ENCODE measurements at places on chromosomes 16 and 17. TPM values are rescaled to one million over a fixed set of nuclear protein-coding genes. Genes with fewer than 3 reads are reported as not detected.

Gene DCAF7
- 113 TPM for total RNA-seq

Gene SPATA32
- 0.65 TPM for total RNA-seq

Gene RAD51C
- total RNA-seq, result 45.7 TPM

Gene HYDIN
- total RNA-seq, result not detected

Gene SLC39A11
- 18.8 TPM for total RNA-seq

GRCh38 chr17:48483004-48483403, 47.8 kb downstream of the HOXB1 start:
- no peak for DNase-seq

GRCh38 chr17:1440921-1441320, 15.1 kb downstream of the CRK start:
- DNase-seq, result no peak

DNA sequence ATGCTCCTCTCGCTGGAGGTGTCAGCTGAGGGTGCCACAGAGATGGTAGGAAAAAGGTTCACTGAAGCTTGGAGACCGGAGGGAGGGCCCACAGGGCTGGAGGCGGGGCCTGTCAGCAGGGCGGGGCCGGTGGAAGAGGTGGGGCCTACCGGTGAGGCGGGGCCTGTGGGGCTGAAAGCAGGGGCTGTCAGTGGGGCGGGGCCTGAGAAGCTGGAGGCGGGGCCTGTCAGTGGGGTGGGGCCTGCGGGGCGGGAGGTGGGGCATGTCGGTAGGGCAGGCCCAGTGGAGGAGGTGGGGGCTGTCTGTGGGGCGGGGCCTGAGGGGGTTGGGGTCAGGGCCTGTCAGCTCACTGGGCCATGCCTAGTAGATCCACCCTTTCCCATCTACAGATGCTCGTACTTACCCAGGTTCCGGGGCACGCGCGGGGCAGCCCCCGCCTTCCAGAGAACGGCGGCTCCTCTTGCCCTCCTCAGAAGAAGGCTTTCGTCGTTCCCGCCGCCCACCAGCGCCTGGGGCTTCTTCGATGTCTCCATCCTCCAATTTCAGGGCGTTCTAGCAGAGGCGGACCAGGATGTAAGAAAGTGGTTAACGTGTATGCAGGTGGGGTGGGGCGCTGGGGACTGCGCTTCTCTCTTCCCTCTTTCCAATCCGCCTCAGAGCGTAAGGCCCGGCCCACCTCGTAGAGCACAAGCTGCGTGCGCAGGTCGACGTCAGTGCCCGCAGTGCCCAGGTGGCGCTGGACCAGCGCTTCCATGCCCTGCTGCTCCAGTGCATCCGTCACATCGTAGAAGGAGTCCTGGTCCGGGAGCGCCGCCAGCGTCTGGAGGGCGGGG, 9.8 kb downstream of the TMEM208 start:
- DNase-seq, result peak; percentile 83

GRCh38 chr17:79562931-79563210, 48.0 kb downstream of the RBFOX3 start:
- no peak for DNase-seq

GRCh38 chr17:41972571-41973407, 6.2 kb downstream of the CNP start:
- DNase-seq, result no peak

DNA sequence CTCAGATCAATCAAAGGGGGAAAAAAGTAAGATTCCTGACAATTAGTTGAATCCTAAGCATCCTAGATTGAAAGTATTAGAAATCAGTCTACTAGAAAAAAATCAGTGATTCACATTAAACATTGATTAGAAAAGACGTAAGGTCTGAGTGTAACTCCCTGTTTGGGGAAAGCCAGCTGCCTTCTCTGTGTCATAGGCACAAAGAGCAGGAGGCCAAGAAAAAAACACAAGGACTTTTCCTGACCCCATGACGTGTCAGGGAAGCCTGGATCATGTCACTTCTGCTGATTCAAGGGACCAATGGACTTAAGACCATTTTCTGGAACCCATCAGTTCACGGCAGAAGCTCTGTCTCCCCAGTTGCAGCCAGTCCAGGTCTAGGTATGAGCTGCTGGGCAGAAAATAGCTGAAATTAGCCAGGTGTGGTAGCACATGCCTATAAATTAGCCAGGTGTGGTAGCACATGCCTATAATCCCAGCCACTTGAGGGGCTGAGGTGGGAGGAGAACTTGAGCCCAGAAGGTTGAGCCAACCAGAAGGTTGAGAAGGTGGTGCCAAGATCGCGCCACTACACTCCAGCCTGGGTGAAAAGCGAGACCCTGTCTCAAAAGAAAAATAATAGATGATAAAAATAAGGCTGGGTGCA, 35.9 kb downstream of the RANBP10 start:
- no peak for DNase-seq

DNA sequence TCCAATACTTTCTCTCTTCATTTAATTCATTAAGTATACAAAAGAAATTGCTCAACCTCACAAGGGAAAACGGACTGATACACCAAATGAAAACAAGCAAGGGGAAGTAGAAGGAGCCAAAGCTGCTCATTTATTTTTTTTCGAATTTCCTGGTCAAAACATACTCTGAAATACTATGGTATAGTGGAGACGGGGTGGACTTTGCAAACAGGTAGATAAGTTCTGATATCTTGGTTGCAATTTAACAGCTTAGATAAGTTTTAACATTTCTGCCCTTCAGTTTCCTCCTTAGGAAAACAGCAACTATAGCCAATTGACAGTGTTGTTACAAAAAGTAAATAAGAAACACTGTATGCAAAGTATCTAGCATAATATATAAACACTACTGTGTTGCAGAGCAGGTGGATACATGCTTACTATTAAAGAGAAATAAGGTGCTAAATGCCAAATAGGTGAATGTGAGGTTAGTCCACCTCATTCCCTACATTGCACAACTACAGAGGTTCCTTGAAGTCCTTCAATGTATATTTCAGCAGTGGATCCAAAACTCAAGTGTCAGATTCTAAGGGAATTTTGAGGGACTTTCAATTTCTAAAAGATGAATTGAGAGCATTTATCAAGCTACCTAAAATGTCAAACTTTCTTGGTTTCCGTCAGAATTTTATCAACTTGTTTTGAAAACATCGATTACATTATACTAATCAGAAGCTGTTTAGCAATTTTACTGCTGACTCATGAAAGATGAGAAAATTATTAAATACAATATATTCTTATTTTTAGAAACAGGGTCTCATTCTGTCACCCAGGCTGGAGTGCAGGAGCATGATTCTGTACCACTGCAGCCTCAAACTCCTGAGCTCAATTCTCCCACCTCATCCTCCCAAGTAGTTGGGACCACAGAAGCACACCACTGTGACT, 11.0 kb downstream of the CCDC47 start:
- DNase-seq, result no peak

DNA sequence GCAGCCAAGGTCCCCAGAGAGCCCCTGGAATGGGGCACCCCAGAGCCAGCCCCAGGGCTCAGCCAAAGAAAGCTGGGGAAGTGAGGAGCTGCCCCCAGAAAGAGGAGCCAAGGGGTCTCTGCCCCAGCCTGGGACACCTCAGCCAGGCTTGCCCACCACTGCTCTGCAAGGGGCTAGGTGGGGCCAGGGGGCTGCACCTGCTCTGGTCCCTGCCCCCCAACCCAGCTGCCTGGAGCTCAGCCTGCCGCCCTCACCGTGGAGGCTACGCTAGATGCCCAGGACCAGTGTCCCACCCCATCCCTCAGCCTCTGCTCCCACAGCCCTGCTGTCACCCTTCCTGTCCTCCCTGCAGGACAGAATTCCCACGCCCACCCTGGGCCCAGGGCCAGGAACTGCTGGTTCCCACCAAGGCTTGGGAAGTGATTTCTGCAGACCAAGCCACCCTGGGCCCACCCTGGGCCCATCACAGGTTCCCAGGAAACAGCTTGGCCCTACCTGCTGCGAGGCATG, 28.1 kb upstream of the KRT17 start:
- no peak for DNase-seq

- no peak for DNase-seq
These were observed 6.9 kb downstream of the SLC12A4 start for GRCh38 chr16:67961551-67961957.

DNA sequence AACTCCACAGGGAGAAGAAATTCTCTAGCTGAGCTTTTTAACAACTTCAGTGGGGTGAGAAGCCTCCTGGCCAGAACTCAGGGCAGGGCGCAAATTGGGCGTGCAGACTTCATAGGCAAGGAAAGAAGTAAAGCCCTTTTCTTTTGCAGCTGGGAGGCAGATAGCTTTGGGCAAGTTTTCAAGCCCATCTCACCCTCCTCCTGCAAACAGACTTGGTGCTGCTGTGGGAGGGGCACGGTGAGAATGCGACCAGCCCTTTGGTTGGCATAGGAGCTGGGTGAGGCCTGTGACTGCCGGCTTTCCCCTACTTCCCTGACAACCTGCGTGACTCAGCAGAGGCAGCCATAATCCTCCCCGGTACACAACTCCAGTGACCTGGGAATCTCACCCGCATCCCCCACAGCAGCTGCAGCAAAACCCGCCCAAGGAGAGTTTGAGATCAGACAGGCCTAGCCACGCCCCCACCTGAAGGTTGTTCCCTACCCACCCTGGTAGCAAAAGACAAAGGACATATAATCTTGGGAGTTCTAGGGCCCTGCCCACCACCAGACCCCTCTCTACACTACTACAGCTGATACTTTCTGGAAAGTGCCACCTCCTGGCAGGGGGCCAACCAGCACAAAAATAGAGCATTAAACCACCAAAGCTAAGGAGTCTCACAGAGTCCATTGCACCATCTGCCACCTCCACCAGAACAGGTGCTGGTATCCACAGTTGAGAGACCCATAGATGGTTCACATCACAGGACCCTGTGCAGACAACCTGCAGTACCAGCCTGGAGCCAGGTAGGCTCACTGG, 195.5 kb upstream of the CCL2 start:
- DNase-seq, result no peak

DNA sequence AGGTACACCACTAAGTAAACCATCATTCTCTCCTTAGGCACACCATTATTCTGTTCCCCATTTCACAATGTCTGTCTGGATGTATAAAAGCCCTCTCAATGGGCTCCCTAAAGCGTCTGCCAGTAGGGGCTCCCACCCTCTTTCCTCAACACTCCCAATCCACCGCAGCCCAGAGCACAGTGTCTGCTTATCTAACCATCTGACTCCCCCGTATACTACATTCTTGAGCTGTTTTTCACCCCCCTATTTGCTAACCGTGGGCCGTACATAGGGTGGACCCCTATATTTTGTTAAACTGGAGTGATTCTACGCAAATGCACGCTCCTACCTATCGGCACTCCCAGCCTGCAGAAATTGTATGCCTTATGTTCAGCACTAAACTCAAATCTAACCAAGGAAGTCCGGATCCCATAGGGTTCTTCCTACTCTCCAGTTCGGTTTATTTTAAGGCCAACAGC, 685 bp upstream of the PSMD3 start:
- no peak for DNase-seq

GRCh38 chr17:37458805-37459204, 30.9 kb upstream of the DUSP14 start:
- no peak for DNase-seq

GRCh38 chr17:36901506-36901905, 35.8 kb upstream of the LHX1 start:
- DNase-seq, result no peak

DNA sequence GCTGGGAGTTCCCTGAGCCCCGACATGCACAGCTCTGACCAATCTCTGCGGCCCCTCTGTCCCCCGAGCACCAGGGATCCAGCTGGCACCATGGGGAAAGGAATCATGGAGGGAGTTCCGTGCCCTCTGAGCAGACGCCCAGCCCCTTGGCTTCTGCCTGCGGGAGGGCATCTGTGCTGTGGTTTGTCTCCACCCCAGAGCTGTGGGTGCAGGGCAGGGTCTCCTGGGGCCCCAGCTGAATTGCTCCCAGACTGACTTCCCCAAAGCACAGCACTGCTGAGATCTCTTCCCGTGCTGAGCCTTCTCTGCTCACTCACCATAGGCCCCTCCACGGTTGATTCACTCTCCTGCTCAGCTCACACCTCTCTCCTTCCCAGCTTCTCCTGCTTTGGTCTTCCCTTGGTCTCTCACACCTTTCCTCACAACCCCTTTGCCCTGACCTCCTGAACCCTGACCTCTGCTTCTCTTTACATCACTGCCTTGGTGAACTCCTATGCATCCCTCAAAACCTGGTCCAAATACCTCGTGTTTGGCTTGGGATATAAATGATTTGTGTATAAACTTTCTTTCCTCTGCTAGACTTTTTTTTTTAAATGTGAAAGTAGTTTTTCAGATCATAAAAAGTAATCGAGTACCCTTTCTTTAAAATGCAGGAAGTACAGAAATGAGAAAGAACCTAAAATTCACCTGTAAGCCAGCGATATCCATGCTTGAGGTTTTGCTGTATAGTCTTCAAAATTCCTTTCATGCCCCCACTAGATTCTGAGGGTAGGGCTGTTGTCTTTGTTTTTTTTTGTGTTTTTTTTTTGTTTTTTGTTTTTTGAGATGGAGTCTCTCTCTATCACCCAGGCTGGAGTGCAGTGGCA, 265.3 kb downstream of the SEC14L1 start:
- no peak for DNase-seq

DNA sequence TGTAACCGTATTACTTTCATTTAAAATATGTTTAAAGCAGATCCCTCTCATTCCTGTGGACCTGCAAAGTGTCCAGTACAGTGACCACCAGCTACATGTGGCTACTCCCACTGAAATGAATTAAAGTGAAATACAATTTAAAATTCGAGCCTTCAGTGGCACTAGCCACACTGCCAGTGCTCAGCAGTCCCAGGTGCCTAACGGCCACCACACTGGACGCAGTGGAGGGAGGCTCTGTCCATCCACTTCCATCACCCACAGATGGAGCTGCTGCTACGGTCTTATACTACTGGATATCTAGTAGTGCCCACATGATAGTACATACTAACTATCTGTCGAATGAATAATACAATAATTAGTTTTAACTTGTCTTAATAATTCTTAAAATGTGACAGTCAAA, 2.3 kb upstream of the CBX2 start:
- DNase-seq, result no peak

DNA sequence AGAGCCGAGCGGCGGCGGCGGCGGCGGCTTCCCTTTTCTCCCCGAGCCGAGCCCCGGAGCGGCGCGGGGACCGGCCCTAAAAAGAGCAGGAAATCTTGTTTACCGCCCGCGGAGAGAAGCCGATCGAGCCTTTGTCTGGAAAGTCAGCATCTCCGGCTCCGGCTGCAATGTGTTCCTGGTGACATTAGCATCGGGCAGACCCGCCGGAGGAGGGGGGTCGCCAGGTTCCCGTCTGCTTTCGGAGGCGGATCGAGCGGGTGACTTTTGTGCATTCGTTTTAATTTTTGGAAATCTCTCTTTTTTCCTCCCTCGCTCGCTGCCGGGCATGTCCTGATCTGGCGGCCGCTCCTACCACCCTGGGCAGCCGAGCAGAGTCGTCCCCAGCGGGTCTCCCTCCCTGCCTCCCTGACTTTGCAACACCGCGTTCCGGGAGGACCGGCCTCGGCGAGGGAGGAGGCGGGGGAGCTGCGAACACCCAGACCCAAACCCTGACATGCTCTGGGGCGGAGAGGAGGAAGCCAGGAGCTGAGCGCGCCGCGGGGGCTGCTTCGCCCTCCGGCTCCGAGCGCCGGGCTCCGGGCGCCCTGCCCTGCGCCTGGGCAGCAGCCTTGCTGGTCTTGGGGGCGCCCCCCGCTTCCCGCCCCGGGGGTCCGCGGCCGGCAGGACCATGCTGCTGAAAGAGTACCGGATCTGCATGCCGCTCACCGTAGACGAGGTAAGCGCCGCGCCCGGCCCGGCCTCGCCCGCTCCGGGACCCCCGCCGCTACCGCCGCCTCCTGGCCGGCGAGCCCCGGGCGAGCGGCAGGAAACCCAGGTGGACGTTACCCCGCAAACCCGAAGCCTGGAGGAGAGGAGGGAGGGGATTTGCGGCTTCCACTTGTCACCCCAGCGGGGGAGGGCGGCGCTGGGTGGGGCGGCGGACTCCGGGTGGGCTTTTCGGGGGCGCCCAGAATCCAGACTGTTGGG, 690 bp downstream of the PITPNC1 start:
- DNase-seq, result peak; percentile 75

GRCh38 chr16:57113042-57113453, 20.7 kb downstream of the CPNE2 start:
- no peak for DNase-seq

All from activated naive CD8-positive, alpha-beta T cell treated with anti-CD3 and anti-CD28 coated beads, Interleukin-2, amount 10 ng/mL, durations not matched to agents 7 days and 5 days (primary cell).